Upper lobe of left lung (tissue), 6 donors: ENCODE measurements at places on chromosomes 3 and 15.

DNA sequence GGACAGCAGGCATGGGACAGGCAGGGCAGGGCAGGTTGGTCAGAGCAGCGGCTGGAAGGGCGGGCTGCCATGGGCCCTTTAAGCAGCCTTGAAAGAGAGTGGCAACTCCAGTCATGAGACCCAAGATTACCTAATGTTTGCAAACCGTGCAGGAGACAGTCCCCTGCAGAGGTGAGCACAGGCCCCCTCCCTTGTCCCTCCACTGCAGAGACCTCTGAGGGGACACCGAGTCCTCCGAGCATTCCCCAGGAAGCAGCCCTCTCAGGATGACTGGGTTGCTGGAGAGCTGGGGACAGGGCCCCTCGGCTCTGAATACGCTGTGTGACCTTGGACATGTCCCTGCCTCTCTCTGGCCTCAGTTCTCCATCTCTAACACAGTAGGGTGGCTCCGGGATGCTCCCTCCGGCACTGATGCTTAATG is 81.4 kb downstream of the IQSEC1 start:
- DNase-seq, result peak; percentile 58

- DNase-seq, result no peak
Measured at GRCh38 chr3:138898708-138899107, 48.2 kb downstream of the FOXL2 start.

- DNase-seq, result no peak
Measured at GRCh38 chr3:168427835-168428475, 332.2 kb upstream of the GOLIM4 start.

- DNase-seq, result no peak
Measured at GRCh38 chr3:76035117-76035516, 249.8 kb upstream of the ZNF717 start.

DNA sequence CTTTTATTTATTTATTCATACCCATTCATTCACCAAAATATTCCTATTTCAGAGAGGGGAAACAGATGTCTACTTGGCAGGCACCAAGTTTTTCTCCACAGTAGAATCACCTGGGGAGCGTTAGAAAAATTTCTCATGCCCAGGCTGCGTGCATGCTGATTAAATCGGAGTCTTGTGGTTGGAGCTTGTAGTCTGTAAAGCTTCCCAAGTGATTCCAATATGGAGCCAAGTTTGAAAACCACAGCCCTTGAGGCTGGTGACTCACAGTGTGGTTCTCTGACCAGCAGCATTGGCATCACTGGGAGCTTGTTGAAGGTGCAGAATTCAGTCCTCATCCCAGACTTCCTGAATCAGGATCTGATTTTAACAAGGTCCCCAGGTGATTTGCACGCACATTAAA is 49.7 kb downstream of the PDHB start:
- DNase-seq, result no peak

- DNase-seq, result peak; percentile 81
Measured at GRCh38 chr3:50604628-50605588, 6.7 kb downstream of the CISH start.

GRCh38 chr3:135100366-135100765 is 305.3 kb downstream of the EPHB1 start:
- no peak for DNase-seq

GRCh38 chr15:59437142-59437816 is 707 bp upstream of the FAM81A start:
- no peak for DNase-seq

DNA sequence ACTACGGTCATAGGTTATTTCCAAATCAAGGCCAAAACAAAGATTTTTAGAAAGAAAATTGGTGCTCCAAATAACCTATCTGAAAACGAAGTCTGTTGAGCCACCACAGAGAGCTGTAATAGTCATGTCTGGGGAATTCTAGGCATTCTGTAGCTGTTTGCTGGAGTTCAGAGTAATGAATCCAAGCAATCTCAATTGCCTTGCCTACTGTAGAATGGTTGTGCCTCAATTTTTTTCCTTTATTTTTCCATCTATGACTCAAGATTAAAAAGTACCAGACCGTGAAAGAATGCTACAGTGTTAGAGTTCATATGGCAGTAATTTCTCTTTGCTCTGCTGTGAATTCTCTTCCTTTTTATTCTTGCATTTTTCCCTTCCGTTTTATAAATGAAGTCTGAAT is 1007.2 kb upstream of the ALCAM start:
- DNase-seq, result no peak

DNA sequence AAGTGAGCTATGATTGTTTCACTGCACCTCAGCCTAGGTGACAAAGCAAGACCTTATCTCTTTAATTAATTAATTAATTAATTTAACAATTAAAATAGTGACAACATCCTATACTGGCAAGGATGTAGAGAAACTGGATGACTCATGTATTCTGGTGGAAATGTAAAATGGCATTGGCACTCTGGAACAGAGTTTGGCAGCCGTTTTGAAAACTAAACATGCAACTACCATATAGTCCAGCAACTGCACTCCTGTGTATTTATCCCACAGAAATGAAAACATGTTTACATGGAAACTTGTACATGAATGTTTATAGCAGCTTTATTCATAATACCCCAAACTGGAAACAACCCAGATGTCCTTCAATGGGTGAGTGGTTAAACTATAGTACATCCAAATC is 56.6 kb downstream of the ANP32A start:
- DNase-seq, result no peak

DNA sequence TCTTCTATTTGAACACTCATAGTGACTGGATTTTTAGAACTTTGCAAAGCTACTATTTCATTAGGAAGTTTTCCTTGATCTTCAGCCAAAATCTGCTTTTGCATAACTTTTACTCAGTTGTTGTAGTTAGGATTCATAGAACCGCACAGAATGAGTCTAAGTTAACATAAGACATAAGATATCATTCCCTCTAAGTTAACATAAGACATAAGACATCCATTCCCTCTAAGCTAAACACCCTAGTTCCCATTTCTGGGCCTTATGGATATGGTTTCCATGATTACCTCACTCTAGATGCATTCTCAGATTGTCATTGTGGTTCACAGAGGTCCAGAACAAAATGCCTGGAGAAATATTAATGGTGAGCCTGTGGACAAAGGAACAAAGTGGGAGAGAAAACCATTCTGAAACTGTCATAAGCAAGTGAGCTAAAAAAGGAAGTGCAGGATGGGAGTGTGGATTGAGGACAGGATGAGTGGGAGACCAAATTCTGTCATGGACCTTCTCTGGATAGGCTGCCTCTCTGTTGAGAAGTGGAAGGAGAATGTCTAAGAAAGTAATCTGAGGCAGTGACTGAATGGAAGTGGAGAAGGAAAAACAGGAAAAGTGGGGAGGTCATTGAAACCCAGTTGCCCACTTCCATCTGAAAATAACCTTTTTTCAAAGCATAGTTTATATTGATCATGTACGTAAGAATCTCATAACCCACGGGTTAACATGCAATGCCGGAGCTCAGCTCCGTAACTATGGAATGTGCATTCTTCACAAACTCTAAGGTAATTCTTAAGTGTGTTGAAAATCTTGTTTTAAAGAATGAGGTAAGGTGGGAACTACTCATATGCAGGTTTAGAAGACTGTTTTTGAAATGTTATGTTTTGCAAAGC is 37.4 kb upstream of the SECISBP2L start:
- DNase-seq, result no peak

- DNase-seq, result no peak
Measured at GRCh38 chr3:40265181-40265580, 44.3 kb upstream of the EIF1B start.

DNA sequence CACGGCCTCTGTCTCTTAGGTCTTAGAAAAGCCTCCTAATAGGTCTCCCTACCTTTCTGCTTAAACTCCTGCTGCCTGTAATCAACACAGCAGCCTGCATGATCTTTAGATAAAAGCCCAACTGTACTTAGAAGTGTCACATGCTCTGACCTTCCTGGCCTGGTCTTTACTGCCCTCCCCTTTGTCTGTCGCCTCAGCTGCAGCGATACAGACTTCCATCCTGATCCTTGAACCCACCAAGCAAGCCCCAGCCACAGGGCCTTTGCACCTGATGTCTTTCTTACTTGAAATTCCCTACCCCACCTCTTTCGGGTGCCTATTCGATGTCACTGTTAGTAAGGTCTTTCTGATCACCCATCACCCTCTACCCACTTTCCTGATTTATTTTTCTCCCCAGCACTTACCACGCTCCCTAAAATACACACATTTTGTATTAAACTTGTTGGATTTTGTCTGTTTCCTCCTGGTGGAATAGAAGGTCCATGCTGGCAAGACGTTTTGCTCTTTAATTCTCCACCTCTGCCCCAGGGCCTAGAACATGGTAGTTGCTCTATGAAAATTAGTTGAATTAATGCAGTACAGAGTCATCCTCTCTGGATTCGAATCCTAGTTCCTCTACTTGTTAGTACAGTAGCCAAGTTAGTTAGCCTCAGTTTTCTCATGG is 51.1 kb downstream of the AQP9 start:
- DNase-seq, result no peak

GRCh38 chr15:64029110-64029509 is 17.2 kb downstream of the DAPK2 start:
- DNase-seq, result no peak

DNA sequence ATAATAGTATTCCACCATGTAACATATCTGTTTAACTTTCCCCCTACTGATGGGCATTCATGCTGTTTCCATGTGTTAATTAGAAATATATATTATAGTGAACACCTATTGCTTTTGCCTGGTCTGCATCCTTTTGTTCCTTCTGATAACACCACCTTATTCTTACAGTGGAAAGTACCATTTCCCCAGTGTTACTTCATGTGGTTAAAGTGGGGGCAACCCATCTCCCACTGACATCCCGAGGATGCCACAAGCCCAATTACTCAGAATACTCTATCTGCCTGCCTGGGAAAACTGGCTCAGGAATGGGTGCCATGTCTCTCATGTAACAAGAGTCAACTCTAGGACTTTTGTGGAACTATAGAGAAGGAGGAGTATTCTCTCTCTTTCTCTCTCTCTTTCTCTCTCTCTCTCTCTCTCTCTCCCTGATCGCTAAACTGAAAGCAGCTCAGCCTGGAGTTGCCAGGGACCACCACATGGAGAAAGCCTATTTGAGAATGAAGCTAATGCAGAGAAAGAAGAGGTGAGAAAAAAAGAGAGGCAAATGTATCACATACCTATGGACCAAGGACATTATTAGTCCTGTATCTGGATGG is 66.4 kb upstream of the PPIB start:
- DNase-seq, result no peak
